ENCODE measurements at places on chromosomes 5 and 9. TPM values are rescaled to one million over a fixed set of nuclear protein-coding genes. Genes with fewer than 3 reads are reported as not detected.

- no peak for DNase-seq
Measured at GRCh38 chr9:19470981-19471650, 62.3 kb downstream of the ACER2 start.

GRCh38 chr5:111948092-111948841 lies 191.3 kb upstream of the NREP start:
- DNase-seq, result no peak

DNA sequence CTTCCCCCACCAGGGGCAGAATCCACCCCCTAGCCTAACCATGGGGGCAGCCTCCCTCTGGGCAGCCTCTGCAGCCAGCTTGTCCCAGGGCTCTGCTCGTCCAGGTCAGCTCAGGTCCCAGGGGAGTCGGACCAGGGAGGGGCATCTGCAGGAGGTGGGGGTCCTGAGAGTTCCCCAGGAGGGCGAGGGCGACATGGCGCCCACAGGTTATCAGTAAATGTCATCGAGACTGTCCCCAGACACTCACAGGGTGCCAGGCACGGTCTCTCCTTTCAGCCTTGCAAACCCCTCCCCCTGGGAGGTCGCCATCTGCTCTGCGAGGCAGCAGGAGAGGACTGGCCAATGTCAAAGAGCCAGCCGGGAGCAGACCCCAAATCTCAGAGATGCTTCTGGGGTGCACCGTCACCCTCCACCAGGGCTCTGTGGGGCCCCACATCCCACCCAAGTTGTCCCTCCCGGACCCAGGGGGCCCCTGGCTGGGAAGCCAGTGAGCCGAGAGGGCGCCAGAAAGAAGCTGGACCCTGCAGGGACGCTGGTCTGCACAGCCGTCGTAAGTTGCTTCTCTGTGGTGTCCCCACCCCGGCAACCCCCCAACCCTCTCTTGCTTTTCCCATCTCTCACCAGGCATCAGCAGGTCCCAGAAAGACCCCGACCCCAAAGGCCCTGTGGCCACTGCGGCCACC lies 69.3 kb downstream of the NTNG2 start:
- no peak for DNase-seq

GRCh38 chr5:5192681-5193080 lies 52.6 kb downstream of the ADAMTS16 start:
- no peak for DNase-seq

TICAM2 gene
- 1.7 TPM for total RNA-seq

DNA sequence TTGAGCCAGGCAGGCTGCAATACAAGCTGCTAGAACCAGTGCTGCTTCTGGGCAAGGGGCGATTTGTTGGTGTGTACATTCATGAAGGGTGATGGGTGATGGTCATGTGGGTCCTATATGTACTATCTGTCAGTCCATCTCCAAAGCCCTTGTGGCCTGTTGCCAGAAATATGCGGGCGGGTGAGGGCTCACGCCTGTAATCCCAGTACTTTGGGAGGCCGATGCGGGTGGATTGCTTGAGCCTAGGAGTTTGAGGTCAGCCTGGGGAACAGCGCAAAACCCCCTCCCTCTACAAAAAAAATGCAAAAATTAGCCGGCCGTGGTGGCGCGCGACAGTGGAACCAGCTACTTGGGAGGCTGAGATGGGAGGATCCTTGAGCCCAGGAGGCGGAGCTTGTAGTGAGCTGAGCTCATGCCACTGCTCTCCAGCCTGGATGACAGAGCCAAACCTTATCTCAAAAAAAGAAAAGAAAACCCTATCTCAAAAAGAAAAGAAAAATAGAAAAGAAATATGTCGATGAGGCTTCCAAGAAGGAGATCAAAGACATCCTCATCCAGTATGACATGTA lies 45.0 kb upstream of the KLF4 start:
- DNase-seq, result no peak

SLC9A3 gene
- 78.1 TPM for total RNA-seq

DNA sequence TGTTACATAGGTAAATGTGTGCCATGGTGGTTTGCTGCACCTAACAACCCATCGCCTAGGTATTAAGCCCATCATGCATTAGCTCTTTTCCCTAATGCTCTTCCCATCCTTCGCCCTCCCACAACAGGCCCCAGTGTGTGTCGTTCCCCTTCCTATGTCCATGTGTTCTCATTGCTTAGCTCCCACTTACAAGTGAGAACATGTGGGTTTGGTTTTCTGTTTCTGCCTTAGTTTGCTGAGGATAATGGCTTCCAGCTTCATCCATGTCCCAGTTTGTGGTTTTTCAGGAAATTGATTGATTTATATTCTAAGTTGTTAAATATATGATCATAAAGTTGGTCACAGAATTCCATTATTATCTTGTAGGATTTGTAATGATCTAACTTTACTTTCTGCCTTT lies 85.3 kb upstream of the CAST start:
- DNase-seq, result no peak

- DNase-seq, result no peak
Measured at GRCh38 chr5:21774281-21774680, 1078.9 kb downstream of the CDH12 start.

GRCh38 chr5:16644301-16644889 lies 27.6 kb upstream of the RETREG1 start:
- DNase-seq, result no peak

Data from left colon (tissue), 2 donors.